IPS DF 6.9 (cell line): ENCODE measurements at places on chromosomes 12 and 14.
A peak's percentile ranks its signal among the peaks of the same experiment; 100 is the strongest.

DNA sequence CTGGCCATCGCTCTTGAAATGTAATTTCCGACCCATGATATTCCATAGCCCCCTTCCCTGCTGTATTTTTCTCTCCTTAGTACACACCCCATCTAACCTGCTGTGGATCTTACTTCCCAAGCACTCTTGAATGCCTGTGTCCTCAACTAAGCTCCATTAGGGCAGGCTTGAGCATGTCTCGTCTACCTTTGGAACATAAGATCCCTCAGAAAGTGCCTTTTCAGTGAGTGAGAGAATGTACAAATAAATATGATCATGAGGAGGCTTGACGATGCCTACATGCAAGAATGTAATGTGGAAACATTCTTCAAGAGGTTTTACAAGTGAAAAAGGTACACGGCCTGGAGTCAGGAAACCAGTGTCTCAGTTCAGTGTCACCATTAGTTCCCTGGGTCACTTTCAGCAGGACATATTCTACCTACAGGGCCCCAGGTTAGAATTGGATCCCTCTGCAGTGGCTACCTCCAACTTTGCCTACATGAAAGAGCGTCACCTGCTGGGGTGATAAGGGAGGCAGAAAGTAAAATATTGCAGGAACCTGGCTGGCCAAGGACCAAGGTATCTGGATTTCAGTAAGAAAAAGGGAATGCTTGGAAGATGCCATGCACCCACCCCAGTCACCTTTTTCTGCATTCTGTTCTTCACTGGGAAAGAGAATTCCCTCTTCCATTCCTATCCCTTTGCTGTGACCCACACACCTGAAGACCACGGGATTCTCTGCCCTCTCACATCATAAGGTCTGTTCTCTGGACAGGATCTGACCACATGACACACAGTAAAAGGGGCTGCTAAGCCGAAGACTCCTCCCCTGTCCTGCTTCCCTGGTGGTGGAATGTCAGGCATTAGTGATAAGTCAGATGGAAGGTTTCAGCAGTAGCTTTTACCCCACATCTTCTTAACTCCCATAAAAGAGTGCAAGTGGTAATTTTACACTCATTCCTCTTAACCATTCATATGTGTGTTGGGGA is 24.6 kb upstream of the SERPINA1 start:
- DNase-seq, result peak; percentile 22

- DNase-seq, result no peak
Observed at GRCh38 chr14:87935081-87935828, 57.7 kb downstream of the GALC start.

DNA sequence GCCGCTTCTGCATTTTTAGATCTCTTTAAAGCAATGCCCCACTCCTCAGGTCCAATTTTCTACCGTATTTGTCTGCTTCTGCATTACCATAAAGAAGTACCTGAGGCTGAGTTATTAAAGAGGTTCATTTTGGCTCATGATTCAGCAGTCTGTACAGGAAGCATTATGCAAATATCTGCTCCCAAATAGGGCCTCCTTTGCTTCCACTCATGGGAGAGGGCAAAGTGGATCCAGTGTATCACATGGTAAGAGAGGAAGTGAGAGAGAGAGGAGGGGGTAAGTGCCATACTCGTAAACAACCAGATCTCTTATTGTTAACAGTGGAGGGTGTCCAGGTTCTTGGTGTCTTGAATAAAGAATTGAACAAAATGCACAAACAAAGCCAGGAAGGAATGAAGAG is 316.1 kb upstream of the SEL1L start:
- DNase-seq, result no peak

DNA sequence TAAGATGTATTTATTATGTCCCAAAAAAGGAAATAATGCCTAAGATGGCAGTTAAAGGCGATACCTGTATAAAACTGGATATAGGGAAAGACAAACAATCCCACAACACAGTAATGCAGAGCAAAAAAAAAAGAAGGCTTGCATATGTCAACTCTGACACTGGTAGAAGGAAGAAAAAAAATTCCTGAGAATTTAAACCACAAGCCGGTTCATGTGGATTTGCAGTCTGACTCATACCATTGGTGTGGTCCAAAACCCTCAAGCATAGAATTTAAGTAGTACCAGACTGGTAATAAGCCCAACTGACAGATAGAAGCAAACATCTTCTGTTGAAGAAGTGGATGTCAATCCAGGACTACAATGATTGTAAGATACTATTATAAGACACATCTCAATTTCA is 7.2 kb downstream of the DNAI7 start:
- no peak for DNase-seq

DNA sequence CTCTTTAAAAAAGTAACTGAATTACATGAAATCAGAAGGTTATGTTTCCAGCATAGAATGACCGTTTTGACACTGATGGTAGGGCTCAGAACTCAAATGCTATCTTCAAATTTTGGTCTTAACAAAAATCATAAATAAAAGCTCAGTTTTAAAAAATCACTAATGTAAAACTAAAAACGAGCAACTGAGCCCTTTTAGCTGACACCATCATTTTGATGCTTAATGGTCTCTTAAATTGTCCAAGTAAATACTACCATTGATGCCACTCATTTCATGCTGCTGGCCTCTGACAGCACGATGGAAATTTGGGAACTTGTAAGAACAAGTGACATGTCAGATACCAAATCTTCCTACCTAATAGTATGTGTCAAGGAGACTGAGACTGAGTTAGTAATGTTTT is 205.0 kb downstream of the AKAP6 start:
- DNase-seq, result no peak

GRCh38 chr12:7009512-7009911 is 8.8 kb downstream of the LPCAT3 start:
- DNase-seq, result no peak
